ENCODE measurements at places on chromosomes 7 and 10.

- no peaks in the 10 kb centered on the region for H3K27me3 ChIP-seq
- DNase-seq = peak; percentile 68
- H3K4me3 ChIP-seq = peak overlapping the region; percentile 51
- peak overlapping the region; percentile 96 for H3K27ac ChIP-seq
- H3K4me1 ChIP-seq = peaks cover 94% of the 10 kb centered on the region
- peaks cover 59% of the 10 kb centered on the region for H3K36me3 ChIP-seq
These were observed 33.9 kb downstream of the TSPAN14 start for GRCh38 chr10:80487791-80488538.

- DNase-seq = no peak
- H3K27ac ChIP-seq = no peak overlapping the region
- no peaks in the 10 kb centered on the region for H3K4me1 ChIP-seq
- H3K36me3 ChIP-seq = peaks cover 1% of the 10 kb centered on the region
These were observed 5.4 kb downstream of the LOXL4 start for GRCh38 chr10:98262571-98262970.

- H3K27me3 ChIP-seq = peaks cover 6% of the 10 kb centered on the region
- no peak for DNase-seq
- H3K4me1 ChIP-seq = peaks cover 18% of the 10 kb centered on the region
- H3K36me3 ChIP-seq = no peaks in the 10 kb centered on the region
These were observed 13.4 kb upstream of the DENND2A start for GRCh38 chr7:140654109-140654387.

DNA sequence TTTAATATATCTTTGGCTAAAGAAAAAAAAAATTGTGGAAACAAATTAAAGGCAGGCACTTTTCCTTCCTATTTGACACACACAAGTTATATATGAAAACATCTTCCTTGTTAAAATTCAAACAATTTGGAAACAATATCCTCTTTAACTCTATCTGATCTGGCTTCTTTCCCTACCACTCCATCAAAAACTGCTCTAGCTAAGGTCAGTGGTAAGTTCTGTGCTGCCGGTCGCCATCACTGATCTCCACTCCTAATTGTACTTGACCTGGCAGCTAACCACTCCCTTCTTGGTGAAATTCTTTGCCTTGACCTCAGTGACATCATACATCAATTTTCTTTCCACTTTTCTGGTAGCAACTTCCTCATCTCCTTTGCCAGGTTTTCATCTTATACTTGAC, 47.9 kb upstream of the MRLN start:
- no peak overlapping the region for H3K27ac ChIP-seq
- DNase-seq = no peak
- H3K36me3 ChIP-seq = peaks cover 40% of the 10 kb centered on the region
- H3K4me3 ChIP-seq = no peak overlapping the region
- H3K27me3 ChIP-seq = no peaks in the 10 kb centered on the region

GRCh38 chr7:142793156-142793555, 22.4 kb downstream of the PRSS2 start:
- no peak for DNase-seq
- peaks cover 80% of the 10 kb centered on the region for H3K36me3 ChIP-seq
- peaks cover 43% of the 10 kb centered on the region for H3K4me1 ChIP-seq
- peaks cover 5% of the 10 kb centered on the region for H3K27me3 ChIP-seq
- H3K27ac ChIP-seq = peak overlapping the region; percentile 99
- peak overlapping the region; percentile 90 for H3K4me3 ChIP-seq

All from activated naive CD8-positive, alpha-beta T cell treated with anti-CD3 and anti-CD28 coated beads for 36 hours (primary cell).